Suppressor macrophage treated with lipopolysaccharide for 4 hours (primary cell): ENCODE measurements at places on chromosomes 4 and X.
A peak's percentile ranks its signal among the peaks of the same experiment; 100 is the strongest.

DNA sequence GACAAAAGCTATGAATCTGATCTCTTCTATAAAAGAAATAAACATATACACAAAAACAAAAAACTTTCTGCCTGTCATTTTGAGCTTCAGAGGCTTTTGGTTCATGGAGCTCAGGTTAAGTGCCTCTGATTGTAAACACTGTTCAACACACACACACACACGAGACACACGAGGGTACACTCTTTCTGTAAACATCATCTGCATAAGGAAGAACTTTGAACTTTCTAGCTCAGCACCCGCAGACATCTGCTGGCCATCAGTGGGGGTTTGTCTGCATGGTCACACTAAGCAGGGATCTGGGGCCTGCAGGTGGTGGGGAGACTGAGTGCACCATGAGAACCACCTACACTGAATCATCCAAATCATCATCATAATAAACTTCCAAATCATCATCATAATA, 54.9 kb downstream of the STX18 start:
- no peak for DNase-seq

GRCh38 chr4:16608123-16608522, 290.3 kb downstream of the LDB2 start:
- DNase-seq, result no peak

- DNase-seq, result peak; percentile 34
Observed at GRCh38 chr4:40423735-40424134, 88.6 kb downstream of the CHRNA9 start.

GRCh38 chrX:65926095-65927019, 113.5 kb downstream of the VSIG4 start:
- peak; percentile 14 for DNase-seq

DNA sequence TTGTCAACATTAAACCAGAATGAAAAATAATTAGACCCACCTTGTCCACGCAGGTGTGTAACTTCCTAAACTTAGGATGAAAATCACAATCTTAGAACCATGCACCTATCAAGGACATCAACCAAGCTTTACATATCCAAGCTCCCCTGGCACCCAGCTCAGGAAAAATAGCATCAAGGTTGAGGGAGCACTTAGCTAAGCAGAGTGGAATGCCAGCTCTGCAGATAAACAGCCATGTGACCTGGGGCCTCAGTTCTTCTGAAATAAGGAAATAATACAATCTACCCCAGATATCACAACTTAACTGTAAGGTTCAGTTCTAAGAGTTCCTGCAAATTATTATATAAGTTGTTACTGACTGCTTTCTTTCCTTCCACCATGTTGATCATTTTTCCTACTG, 64.7 kb downstream of the DHX15 start:
- no peak for DNase-seq
